T-cell (primary cell): ENCODE measurements at places on chromosomes 4 and X. TPM values are rescaled to one million over a fixed set of nuclear protein-coding genes. Genes with fewer than 3 reads are reported as not detected.

DNA sequence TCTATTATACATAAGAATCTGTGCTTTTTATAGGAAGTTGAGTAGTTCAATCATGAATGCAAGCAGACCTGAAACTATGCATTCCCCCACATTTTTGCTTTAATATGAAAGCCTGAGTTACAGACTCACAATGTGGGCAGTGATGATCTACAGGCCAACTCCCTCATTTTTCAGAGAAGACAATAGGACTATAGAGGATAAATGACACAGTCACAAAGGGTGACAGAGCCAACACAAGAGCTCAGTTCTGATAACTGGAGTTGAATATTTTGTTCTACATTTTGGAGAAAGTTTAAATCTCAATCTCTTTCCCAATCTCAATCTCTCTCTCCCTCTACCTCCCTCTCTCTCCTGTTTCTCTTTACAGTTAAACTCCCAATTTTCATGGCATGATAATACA lies 27.0 kb downstream of the MBNL3 start:
- no peaks in the 10 kb centered on the region for H3K4me1 ChIP-seq
- no peak overlapping the region for H3K4me3 ChIP-seq
- H3K27ac ChIP-seq = no peak overlapping the region
- no peaks in the 10 kb centered on the region for H3K27me3 ChIP-seq

- no peak overlapping the region for H3K4me3 ChIP-seq
- DNase-seq = no peak
- no peaks in the 10 kb centered on the region for H3K27me3 ChIP-seq
- no peaks in the 10 kb centered on the region for H3K4me1 ChIP-seq
- no peaks in the 10 kb centered on the region for H3K36me3 ChIP-seq
These were observed 1159.3 kb upstream of the TENM3 start for GRCh38 chr4:181083757-181084361.

DNA sequence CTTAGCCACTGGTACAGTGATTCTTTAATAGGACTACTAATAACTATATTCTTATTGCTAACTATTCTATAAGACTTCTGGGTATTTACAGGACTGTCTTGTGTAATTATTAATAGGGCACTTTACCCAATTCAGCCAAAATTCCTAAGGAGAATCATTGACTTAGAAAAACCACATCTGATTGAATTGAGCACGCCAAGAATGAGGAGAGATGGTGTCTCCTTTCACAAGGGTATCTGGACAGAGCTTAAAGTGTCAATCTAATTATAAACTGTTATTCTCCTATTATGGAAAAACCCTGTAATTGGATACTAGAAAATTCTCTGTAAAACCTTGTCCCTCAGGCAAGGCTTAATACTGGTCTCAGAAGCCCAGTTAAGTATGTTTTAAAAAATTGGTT lies 111.1 kb upstream of the TLL1 start:
- no peak for DNase-seq
- no peaks in the 10 kb centered on the region for H3K36me3 ChIP-seq
- no peaks in the 10 kb centered on the region for H3K27me3 ChIP-seq
- no peak overlapping the region for H3K27ac ChIP-seq

GABRQ gene
- total RNA-seq = not detected
